ENCODE measurements at places on chromosomes 4 and X.

GRCh38 chr4:62482355-62482754, 1282.2 kb downstream of the ADGRL3 start:
- DNase-seq: no peak

DNA sequence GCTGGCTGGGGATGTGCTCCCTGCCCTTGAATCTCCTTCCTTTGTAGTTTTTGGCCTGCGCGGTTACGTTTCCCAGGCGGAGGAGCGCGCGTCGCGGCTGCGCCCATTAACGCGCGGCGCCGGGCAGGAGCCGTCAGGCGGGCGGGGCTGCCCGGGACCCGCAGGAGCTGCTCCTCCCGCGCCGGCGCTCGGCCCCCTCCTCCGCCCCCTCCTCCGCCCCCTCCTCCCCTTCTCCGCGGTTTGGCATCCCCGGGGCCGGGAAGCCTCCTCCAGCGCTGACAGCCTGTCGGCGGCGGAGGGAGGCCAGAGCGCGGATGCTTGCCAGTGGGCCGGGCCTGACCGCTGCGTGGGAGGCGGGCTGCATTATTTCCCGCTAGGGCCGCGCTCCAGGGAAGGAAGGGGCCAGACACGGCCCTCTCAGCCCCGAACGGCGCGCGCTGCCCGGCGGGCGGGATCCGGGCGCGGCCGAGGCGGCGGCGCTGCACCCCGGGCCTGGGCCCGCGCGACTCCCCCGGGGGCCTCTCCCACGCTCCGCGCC, at the start of gene DCLK2:
TSS of gene DCLK2 (plus strand) at position 405 of the 538 bp plus-strand sequence. CDS start 583 bp downstream, outside the sequence.
- DNase-seq: no peak

- no peak for DNase-seq
Observed at GRCh38 chr4:58225460-58225859, 1115.3 kb upstream of the IGFBP7 start.

DNA sequence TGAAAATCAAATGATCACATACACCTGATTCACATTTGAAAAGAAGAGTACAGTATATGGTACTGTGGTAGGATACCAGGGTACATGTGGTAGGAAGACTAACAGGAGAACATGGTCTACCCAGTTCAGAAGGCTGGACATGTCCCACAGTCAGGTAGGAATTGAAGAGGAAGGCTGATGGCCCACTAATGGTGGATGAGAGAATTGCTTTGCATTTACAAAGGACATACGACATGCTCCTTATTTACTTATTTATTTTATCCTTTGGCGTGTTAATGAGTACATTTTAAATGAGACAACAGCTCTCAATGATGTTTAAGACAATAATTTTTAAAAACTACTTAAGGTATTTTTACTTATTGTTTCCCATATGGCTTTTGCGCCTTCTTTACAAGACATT, 106.7 kb upstream of the BMP2K start:
- no peak for DNase-seq

GRCh38 chr4:16775411-16776154, 122.9 kb downstream of the LDB2 start:
- no peak for DNase-seq

GRCh38 chr4:2451821-2452785, 16.8 kb upstream of the RNF4 start:
- no peak for DNase-seq

- no peak for DNase-seq
Observed at GRCh38 chr4:105765690-105766407, 57.3 kb downstream of the GSTCD start.

GRCh38 chrX:1420371-1420770, 28.5 kb upstream of the SLC25A6 start:
- DNase-seq: no peak

GRCh38 chr4:107258359-107258758, 222.2 kb upstream of the DKK2 start:
- no peak for DNase-seq

GRCh38 chrX:135087867-135088266, 32.5 kb downstream of the ETDB start:
- DNase-seq: no peak

- DNase-seq: no peak
Observed at GRCh38 chr4:1640190-1640589, 43.9 kb downstream of the FAM53A start.

GRCh38 chr4:138217567-138217966, 24.6 kb downstream of the SLC7A11 start:
- DNase-seq: no peak

GRCh38 chr4:40570348-40571077, 59.2 kb downstream of the RBM47 start:
- no peak for DNase-seq

DNA sequence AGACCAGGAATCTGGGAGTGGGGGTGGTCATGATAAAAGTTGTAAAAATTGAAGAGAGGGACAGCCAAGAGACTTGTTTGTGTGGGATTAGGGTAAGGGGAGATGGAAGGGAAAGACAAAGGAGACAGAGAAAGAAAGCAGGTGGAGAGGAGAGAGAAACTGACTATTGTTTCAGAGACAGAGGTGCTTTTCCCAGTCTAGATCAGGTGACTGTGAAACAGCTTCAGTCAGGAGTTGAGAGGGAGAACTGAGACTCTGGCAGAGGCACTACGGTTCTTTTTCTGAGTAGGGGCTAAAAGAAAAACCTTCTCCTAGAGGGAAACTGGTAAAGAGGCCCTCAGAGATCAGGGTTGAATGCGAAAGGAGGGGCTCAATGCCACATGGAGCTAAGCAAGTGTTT, 106.4 kb downstream of the KDR start:
- no peak for DNase-seq

- no peak for DNase-seq
Observed at GRCh38 chr4:184287697-184288255, 70.1 kb upstream of the ENPP6 start.

DNA sequence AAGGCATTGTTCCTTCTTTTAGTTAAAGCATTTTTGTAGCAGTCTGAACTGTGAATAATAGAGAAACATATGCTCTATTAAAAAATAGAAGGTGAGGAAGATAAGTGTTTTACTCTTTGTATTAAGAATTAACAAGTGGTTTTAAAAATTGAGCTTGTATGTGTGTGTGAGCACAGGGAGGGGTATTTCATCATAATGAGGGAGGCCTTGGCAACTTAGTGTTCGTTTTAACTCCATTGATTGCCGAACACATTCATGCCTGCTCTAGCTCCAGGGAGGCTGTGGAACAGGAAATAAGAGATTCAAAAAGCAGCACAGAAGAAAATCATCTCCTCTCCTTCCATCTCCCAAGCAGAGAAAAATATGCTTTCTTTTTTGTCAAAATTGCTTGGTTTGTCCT, 14.8 kb downstream of the SHROOM3 start:
- DNase-seq: no peak

DNA sequence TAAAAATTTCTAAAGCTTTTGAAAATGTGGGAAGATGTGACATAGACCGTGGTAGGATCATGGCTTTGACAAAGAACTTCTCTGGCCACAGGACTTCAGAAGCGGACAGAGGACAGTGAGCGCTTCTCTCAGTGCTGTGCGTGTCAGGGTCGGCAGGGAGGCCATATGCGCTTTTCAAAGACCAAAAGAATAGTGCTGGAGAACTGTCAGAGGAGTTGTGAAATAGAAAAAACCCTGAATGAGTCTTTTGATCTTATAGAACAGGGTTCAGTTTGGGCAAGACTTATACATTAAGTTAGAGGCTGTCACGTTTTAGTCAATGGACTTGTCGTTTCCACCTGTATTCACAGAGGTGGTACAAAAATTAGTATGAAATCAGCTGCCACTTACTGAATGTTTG, 77.4 kb downstream of the PTTG2 start:
- DNase-seq: no peak

DNA sequence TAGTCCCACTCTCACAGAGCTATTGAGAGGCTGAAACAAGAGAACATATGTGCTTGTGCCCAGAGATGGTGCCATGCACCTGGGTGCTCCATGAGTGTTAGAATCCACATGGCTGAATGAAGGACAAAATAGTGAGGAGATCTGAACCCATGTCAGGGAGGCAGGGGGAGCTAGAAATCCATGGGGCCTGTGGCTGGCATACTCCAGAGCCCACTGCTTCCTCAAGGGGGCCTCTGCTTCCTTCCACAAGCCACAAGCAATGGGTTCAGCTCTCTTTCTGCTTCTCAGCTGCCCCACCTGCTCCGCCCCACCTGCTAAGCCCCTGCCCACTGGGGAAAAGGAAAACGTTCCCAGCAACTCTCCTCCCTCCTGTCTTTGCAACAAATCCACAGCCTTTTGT, 46.1 kb downstream of the PJA1 start:
- DNase-seq: no peak

GRCh38 chr4:143025081-143025704, 159.5 kb upstream of the USP38 start:
- no peak for DNase-seq

- DNase-seq: no peak
Observed at GRCh38 chr4:10172278-10172921, 55.8 kb upstream of the WDR1 start.

- DNase-seq: no peak
Observed at GRCh38 chrX:71650333-71650969, 16.9 kb upstream of the LOC101059915 start.

DNA sequence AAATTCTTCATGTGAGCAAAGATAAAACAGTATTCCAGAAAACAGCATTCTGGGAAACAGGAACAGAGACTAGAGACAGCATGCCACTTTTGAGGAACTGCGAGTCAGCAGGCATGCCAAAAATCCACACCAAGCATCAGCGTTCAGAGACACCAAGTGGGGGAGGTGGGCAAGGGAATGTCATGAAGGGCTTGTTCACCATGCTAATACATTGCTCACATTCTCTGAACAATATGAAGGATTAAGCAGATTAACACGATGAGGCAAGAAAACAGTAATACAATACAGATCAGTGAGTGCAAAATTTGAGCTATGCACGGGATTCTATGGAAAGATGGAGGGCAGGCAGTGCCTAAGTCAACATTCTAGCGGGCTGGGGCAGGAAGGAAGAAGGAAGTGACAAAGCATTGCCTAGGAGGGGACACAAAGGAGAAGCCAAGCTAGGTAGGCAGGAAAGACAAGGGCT, 278.3 kb downstream of the FBXW7 start:
- no peak for DNase-seq

- DNase-seq: no peak
Observed at GRCh38 chrX:151151665-151152267, 24.6 kb upstream of the GPR50 start.

- DNase-seq: no peak
Observed at GRCh38 chr4:159366966-159367780, 264.3 kb downstream of the RAPGEF2 start.

DNA sequence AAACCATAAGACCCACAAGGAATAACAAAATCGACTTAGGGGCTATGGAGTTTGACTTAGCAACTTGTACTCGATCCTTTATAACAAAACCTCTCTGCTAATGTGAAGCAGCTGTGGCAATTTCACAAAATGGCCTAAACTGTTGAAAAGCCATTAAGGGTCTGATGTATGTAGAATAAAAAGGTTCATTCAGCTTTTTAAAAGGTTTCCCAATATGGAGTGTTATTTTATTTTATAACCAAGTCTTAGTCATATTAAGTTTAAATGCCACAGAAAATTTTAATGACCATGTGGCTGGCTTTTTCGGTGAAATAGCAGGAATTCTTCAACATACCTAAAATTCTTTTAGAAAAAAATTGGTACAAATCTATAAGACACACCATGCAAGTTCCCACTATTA, 291.8 kb upstream of the HAND2 start:
- DNase-seq: no peak

DNA sequence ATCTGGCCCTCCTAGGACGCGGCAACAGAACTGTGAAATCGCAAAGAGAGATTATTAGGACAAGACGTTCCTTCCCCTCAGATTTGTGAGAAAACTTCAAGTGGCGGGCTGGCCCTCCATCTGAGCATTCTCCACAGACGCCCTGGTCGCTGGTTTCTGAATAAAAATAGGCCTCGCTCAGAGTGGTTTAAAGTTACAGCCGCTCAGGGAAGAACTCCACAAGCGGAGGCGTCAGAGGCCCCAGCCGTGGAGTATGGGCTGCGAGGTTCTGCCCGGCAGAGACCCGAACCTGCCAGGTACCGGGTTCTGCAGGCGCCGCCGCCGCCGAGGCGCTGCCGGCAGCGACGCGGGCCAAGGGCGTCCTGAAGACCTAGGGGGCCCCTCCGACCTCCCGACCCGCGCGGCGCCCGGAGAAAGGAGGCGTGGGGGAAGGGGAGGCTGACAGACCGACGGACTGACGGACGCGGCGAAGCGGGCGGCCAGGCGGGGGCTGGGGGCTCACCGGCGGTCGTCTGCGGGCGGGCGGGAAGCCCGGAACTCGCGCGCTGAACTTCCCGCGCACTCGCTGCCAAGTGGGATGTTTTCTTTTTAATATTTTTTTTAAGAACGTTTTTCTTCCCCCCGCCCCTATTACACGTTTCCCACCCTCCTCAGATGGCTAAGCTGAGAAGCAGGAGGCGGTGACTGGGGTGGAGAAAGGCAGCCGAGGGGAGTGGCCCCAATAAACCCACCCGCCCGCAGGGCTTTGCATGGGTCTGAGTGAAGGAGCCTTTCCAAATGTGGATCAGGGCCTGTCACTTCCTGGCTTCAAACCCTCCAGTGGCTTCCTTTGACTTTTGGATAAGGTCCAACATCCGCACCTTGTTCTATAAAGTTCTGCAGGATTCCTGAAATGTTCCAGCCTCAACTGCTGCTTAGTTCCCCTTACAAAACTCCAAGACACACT, at the start of gene PABPC4L:
TSS of gene PABPC4L (minus strand) at position 574 of the 946 bp plus-strand sequence. CDS start 770 bp downstream, outside the sequence.
- DNase-seq: no peak

DNA sequence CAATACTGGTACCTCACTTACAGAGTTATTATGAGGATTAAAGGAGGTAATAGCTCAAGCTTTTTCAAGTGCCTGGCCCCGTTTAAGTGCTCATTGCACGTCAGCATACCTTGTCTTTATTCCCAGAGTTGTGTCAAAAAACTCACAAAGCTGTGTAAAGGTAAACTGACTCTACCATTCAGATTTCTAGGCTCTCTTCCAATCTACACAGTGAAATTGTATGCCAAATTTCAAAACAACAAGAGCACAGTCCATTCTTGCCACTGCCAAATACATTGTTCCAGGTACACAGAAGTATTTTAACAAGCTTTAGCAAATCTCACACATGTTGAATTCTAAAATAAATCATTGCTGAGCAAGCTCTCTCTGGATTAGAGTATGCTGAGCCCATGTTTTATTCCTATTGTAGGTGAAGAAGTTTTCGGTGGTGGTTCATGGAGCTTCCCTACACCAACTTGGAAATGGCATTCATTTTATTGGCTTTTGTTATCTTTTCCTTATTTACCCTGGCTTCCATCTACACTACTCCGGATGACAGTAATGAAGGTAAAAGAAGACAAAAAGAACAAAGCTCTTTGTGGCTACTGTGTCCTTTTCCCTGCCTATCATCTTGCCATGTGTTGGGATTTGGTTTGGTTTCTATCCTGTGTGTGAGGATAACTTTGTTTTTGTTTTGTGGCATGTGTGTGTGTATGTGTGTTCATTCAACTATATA, 16.2 kb downstream of the SMIM31 start:
- no peak for DNase-seq

DNA sequence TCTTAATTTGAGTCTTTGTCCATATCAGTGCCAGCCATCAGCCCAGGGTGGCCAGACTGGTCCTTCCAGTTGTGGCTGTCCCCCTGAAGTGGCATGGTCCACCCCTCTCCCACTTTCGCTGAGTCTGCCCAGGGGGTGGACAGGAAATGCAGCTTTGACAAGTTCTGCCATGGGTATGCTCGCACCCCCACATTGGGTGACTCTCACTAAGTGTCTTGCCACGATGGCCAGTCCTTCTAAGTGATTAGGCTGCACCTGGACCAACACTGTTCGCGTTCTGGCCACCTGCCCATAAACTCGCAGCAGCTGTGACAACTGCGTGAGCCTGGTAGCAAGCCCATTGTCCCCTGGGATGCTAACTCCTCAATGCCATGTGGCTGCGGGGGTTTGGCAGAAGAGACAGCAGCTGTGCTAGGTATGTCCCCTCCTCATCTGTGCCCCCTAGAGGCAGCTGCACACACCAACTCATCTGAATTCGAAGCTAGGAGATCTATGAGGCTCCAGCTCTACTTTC, 10.0 kb upstream of the LNX1 start:
- no peak for DNase-seq

Data from stimulated activated CD4-positive, alpha-beta T cell treated with anti-CD3 and anti-CD28 coated beads, Interleukin-1b, Interleukin-23, amount 100 ng/mL, for 24 hours (primary cell).